ENCODE measurements at places on chromosomes 3 and 15.
A peak's percentile ranks its signal among the peaks of the same experiment; 100 is the strongest.

DNA sequence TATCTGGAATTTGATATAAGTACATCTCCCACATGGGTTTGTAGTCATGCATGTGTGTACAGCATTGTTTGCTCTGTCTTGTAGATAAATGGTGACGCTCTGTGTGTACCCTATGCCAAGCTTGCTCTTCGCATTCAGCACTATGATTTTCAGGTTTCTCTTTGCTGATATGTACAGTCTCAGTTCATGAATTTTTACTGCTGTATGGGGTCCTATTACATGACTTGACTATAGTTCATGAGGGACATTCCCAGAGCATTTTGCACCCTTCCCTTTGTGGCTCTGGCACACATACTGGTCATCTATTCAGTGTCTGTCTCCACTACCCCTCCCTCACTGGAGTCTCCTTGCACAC, 132.7 kb downstream of the EEFSEC start:
- DNase-seq, result no peak

DNA sequence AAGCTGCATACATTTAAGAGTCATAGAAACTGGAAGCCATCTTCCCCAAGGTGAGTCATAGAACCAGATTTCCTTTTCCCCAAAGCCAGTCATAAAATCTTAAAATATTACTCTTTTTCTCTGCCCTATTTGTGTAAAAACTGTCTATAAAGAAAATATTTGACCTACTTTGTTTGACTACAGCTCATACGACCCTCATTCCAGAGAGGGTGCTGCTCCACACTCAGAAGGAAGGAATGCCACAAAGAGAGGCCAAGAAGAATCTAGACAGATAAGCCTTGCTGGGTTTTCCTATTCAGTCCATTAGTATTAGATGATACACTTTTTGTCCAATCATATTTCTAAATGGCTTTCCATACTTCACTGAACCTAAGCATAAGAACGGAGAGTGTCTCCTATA, 671.6 kb upstream of the SGO1 start:
- DNase-seq, result no peak

DNA sequence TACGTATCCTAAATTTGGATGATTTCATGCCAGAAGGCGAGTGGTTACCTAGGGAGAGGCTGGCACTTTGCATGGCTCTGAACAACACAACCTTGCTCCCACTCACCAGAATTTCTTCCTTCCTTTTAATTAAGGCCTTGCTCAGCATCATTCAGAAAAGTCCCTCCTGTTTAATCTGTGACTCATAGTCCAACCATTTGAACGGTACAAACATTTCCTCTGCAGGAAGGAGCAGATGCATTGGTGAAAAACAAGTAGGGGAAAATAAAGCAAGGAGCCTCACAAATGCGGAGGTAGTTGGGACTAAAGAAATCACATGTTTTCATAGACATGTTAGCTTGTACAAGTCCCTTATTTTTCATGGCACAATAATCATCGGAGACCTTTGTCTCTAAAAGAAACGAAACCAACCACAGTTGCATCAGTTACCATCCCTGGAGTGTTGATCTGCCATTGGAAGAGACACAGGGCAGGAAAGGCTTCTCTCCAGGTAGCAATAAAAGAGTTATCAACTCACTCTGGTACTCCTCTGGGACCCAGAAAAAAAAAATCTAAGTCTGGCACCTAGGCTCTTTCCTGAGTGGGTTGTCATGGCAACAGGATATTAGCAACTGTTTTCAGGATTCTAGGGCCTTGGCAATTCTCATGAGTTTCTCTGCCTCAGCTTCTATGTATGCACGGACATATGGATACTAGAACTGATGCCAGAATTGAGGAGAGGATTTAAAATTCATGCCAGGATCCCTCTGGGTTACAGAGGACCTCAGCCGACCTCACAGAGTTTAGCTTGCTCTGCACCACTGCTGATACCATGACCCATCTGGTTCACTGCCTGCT, 255.4 kb upstream of the ARPP21 start:
- DNase-seq, result no peak

GRCh38 chr3:47414666-47415587, 34.1 kb downstream of the PTPN23 start:
- no peak for DNase-seq

DNA sequence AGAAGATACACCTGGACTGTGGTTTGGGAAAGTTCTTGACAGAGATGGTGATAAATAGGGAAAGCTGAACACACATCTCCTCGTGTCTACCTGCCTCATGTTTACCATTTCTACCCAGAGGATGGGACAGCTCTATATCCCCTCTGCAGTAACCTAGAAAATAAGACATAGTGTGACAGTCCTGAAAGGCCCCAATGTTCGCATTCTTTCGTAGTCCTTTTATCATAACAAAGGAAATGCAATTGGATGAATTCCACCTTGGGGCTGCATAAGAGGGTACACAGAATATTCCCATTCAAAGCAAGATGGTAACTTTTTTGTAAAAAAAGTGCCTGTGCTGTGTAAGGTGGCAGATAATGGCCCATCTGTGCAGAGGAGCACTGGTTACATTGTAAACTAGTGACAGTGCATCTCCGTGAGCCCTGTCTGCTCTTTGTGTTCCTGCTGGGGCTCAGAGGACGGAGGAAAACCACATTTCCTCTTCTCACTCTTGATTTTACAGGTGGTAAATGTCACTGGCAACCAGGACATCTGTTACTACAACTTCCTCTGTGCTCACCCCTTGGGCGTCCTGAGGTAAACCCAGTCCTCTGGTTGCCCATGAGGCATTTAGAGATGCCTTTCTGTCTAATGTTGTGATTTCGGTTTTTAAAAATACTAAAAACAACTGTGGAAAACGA, 74.3 kb downstream of the SIDT1 start:
- DNase-seq, result no peak

- no peak for DNase-seq
Measured at GRCh38 chr3:112546216-112546759, 15.5 kb downstream of the ATG3 start.

- DNase-seq, result no peak
Measured at GRCh38 chr15:90550919-90551318, 21.2 kb downstream of the CRTC3 start.

DNA sequence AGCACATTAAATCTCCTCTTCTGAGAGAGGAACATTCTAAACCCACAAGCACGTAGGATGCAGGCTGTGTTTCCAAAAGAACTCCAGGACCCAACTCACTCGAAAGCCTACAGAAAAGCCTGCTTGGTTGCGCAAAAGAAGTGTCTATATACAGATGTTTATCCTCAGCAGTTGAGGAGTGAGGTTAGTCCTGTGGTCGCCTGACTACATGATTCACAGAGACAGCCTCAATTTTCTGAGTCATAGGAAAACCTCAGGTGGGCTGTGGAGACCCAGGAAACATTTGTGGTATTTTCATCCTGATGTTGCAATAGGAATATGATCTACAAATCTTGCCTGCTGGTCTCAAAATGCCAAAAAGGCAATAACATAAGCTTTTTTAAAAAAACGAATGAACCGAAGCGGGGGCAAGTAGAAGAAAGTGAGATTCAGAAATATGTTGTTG, 183.8 kb upstream of the THRB start:
- DNase-seq, result peak; percentile 73

GRCh38 chr3:95387242-95388021, 1324.6 kb downstream of the NSUN3 start:
- no peak for DNase-seq

GRCh38 chr15:60358935-60359682, 38.7 kb downstream of the ANXA2 start:
- DNase-seq, result peak; percentile 26

DNA sequence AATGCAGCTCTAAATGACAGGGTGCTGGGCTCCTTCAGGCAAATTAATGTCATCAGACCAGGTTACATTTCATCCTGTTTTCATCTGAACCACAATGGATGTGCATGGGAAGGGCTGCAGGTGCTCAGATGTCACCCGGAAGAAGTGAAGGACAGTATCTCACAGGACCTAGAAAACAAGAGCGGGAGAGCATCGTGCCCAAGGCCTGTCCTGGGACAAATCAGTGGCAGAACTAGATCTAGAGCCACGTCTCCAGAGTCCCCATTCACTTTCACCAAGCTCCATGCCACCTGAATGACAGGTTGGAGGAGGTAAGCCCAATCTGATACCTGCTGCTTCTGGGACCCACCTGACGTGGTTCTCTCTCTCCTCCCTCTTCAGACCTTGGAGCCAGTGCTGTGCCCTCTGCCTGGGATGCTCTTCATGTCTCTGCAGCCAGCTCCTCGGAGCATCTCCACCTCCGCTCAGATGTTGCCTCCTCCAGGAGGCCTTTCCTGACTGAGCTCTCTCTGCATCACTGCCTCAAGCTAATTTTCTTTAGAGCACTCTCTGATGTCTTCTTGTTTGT, 77.3 kb downstream of the CPN2 start:
- DNase-seq, result peak; percentile 53

DNA sequence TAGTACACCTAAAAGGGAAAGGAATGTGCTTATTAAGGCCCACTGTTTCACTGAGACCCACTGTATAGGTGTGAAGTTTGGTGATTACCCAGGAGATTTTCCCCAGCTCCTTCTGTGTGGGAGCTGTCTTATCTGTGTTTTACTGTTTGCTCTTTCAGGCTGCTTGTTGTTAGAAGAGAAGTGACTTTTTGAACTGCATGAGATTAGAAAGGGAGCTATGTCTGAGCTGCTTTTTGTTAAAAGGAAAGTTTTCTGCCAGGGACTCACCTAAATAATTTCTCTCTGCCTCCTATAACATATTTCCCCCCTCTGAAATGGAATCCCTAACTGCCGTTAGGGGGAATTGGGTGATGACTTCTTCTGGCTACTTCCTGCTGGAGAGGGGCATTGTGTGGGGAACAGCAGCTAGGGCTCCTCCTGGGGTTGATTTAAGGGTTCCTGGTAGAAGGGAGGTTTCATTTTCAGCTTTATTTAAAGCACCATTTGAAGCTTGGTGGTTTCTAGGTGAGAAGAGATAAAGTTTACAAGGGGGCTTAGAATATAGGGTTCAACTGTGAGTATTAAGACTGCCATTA, 77.1 kb upstream of the ATP11B start:
- no peak for DNase-seq

- peak; percentile 77 for DNase-seq
Measured at GRCh38 chr15:89016549-89017041, 71.7 kb upstream of the ABHD2 start.

GRCh38 chr3:150699068-150699639, 4.6 kb downstream of the ERICH6 start:
- no peak for DNase-seq

DNA sequence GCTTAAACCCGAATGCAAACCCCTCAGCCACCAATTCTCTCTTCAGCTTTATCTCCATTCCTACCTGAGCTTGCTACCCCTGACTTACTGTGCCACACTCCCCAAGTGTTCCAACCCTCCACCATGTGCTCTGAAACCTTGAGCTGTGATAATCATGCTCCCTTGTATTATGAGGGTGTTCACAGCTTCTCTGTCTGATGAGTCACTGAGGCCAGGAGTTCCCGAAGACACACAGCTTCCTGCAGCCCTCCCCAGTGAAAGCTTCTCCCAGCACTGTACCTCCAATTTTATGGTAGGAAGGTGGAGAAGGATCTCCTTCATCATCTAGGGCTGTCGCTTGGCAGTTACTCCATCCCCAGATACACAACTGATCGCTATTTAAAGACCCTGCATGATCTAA, 24.9 kb downstream of the STAC start:
- no peak for DNase-seq

DNA sequence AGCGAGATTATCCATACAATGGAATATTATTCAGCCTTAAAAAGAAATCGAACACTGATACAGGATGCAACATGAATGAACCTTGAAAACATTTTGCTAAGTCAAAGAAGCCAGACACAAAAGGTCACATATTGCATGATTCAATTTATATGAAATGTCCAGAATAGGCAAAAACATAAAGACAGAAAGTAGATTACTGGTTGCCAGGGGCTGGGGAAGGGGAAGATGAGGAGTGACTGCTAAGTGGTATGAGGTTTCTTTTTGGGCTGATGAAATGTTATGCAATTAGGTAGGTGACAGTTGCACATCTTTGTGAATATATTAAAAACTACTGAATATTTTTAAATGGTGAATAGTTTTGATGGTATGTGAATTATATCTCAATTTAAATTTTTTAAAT, 38.3 kb downstream of the LRRFIP2 start:
- no peak for DNase-seq

DNA sequence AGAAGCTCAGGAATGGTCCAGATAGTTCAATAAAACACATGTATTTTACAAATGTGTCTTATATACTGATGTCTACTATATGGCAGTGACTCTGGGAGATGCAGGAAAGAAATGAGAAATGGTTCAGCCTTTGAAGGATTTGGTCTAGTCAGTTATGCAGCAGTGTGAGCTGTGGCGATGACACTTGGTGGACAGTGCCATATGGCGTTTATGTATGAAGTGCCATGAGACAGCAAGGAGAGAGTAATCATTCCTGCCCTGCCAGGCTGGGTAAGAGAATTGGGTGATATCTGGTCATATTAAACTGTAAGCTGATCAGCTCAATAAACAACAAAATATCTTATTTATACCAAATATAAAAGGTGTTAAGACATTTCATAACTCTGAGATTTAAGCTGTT, 47.6 kb upstream of the ANP32A start:
- DNase-seq, result no peak

- peak; percentile 70 for DNase-seq
Measured at GRCh38 chr3:197428117-197428801, 127.5 kb downstream of the BDH1 start.

- DNase-seq, result peak; percentile 54
Measured at GRCh38 chr3:34419801-34420200, 621.4 kb downstream of the PDCD6IP start.

DNA sequence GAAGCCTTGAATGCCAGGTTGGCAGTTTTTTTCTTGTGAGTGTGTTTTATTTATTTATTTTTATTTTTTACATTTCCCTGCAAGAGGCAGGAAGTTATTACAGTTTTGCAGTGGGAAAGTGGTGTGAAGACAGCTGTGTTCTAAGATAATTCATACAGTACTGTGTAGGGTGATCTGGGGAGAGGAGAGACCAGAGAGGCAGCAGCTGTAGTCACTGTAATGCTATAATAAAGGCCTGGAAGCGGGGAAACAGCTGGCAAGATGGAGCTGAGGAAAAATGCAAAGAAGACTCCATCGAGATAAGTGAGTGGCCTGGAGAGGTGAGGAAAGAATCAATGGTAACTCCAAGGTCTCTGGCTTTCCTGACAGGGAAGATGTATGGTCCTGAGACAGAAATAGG, 23.1 kb downstream of the CNTN3 start:
- DNase-seq, result no peak

DNA sequence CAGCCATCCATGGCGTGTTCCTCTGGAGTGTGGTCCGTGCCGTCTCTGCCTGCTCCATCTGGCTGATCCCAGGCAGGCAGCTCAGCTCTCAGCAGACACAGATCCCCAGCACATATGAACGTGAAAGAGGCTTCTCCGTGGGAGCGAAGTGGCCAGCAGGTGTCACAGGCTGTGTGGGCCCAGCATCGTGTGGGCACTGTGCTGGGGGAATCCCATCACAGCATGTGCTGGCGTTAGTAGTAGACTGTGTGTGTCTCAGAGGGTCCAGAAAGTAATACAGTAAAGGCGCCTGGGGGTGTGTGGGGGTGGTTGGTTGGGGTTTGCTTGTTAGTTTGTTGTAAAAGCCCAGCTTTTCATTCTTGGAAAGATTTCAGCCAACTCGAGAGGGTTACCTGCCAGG, 147.6 kb downstream of the IGF1R start:
- peak; percentile 50 for DNase-seq

All from islet precursor cell (in vitro differentiated cells).